H54 (cell line): ENCODE measurements at places on chromosomes 2 and 18.

DNA sequence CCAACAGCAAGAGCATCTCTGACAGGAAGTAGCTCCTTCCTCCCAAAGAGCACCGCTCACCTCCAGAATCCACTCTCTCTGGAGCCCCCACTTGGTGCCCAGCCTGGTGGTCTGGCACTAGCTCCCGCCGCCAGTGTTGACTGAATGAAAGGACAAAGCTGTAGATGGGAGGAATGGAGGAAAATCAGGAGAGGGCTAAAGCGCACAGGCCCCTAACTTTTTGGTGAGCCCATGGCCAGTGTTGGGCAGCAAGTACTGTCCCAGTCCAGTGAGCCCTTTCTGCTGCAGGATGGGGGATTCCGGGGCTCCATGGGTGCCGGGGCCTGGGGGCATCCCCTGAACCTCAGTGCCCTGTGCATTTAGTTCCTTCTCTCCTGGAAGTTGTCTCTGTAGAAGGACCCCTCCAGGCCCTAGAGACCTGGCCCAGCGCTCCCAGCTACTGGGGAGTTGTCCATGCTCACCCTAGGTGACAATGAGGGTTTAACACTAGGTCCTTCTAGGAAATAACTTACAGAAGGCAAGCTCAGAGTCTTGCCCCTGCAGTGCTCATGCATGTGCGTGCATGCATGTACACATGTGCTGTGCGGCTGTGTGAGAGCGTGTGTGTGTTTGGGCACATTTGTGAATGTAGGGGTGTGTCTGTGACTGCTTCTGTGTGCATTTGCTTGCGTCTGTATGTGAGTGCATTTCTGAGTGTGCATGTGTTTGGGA is 33.6 kb downstream of the GLI2 start:
- no peak for DNase-seq

- DNase-seq = no peak
Observed at GRCh38 chr2:144544053-144544452, 24.1 kb upstream of the ZEB2 start.

- no peak for DNase-seq
Observed at GRCh38 chr2:168592181-168592831, 136.2 kb downstream of the CERS6 start.

DNA sequence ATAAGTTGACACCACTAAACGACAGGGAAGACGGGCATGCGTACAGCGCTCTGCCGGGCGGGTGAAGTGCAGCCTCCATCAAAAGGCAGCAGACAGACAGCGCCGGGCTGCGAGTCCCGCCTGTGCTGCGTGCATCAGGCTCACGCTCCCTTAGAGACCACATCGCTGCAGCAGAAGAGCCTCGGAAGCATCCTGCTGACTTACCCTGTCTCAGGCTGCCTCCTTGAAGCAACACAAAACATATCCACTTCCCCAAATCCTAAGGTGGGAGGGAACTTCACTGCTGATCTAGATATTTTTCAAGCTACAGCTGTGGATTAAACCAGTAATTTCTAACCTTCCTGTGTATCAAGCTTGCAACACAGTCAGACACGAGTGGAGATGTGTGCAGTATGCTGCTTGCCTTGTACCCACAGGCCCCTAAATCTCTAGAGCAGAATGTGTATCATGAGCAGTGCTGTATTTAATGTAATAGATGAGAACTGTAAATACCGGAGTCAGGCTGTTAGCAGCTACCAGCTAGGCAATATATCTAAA is 6.4 kb downstream of the MYT1L start:
- no peak for DNase-seq
